NCI-H1105 (cell line): ENCODE measurements at places on chromosomes 1 and 21.

- DNase-seq: no peak
Observed at GRCh38 chr1:167022384-167022783, 33.3 kb downstream of the MAEL start.

DNA sequence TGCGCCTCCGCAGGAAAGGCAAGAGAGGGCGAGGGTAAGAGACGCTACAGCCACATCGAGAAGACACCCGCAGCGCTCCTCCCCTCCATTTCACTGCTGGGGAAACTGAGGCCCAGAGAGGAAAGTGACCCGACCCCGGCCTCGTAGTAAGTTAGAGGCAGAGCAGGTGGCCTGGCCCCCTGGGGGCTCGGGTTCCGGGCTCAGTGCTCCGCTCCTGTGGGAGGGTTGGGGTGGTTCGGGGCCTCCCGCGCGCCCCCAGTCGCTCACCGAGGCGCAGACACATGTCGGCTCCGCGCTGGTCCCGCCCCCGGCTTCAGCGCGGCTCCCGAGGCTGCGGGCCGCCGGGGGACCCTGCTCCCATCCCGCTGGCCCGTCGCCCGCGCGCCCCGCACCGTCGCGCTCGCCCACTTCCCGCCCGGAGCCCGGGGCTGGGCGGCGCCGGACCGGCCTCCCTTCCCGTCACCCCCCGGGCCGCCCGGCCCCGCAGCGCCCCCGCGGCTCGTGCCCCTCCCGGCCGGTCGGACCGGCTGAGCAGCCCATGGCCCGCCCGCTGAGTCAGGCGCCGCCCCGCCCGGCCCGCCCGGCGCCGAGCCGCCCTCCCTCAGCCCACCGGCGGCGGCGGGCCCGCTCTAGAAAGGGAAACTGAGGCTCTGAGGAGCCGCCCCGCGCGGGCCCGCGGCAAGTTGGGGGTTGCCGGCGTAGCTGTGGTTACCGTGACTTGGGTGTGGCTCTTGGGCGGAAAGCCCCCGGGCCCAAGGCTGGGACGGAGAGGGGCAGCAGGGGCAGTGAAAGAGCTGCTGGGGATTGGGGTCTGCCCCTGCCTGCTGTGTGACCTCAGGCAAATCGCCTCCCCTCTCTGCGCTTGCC is at the start of gene TMEM54:
Gene TMEM54 (minus strand): TSS at position 434 of the 867 bp plus-strand sequence. CDS start 151 bp downstream, at position 283.
- DNase-seq: no peak

- DNase-seq: no peak
Observed at GRCh38 chr1:230818367-230818766, 50.0 kb downstream of the C1orf198 start.

GRCh38 chr1:52709016-52709415 is 10.9 kb upstream of the COA7 start:
- DNase-seq: no peak

DNA sequence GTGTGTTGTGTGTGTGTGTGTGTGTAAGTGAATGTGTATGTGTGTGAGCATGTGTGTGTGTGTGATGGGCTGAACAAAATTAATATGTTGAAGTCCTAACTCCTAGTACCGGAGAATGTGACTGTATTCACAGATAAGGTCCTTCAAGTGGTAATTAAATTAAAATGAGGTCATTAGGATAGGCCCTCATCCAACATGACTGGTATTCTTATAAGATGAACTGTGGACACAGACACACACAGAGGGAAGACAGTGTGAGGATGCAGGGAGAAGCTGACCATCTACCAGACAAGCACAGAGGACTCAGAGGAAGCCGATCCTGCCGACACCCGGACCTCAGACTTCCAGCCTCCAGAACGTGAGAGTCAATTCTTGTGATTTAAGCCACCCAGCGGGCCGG is 91.2 kb upstream of the PGBD5 start:
- no peak for DNase-seq

- DNase-seq: no peak
Observed at GRCh38 chr1:236066054-236066453, 1.2 kb upstream of the NID1 start.

- no peak for DNase-seq
Observed at GRCh38 chr1:200345520-200345919, 64.3 kb downstream of the ZNF281 start.

DNA sequence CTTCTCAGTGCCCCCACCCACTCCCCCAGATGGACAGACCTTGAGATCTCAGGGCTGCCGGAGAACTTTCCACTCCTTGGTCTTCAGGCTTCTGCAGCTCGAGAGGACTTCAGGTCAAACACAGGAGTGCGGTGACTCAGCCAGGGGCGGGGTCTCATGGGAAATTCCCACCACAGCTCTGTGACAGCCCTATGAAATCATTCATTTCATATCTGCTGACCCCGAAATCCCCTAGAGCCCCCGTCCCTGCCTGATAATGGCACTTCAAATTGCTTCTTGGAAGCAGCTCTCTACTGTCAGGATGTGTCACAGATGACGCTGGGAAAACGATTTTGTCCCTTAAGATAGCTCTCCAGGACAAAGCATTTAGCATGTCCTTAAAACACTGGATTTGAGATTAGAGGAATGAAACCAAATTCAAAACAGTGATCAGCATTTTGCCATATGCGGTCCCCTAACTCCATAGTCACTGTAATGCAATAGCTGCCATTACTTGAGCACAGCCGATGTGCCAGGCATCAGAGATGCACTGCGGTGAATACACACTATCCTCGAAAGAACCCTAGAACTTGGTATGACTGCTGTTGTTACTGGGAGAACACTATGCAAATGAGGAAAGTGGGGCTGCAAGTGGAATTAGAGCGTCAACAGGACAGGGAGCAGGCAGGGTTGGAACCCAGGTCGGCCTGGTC is at the start of gene TNFRSF9:
Gene TNFRSF9 (minus strand): TSS at position 95 of the 692 bp plus-strand sequence. CDS start 845 bp downstream, outside the sequence.
- DNase-seq: no peak

GRCh38 chr1:17135530-17135929 is 16.3 kb upstream of the PADI2 start:
- no peak for DNase-seq

GRCh38 chr1:203081465-203082230 is 4.2 kb downstream of the MYOG start:
- no peak for DNase-seq

DNA sequence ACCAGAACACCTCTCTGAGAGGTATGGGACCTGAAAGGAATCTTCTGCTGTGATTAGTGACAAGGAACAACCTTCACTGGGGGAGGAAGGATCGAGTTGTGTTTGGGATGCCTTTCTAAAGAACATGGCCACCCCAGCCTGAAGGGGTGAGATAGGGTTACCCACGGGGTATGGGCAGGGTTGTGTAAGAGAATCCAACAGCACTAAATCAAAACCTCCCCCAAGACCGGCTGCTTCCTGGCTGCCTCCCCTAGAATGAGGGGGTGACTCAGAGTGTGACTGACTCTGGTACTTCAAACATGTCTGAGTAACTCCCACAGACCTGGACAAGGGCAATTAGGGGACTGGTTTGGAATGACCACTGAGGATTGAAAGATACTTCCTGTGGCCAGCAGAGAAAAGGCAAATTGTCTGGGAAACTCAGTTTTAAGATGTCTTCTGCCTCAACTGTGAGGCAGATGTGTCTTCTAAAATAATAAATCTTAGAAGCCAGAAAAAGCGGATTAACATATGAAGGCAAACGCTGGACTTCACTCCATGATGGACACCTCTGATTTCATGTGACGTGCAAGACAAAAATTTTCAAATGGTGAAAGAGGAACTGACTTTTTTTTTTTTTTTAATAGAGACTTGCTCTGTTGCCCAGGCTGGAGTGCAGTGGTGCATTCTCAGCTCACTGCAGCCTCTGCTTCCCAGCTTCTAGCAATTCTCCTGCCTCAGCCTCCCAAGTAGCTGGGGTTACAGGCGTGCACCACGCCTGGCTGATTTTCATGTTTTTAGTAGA is 6.7 kb upstream of the PTPN14 start:
- DNase-seq: no peak

DNA sequence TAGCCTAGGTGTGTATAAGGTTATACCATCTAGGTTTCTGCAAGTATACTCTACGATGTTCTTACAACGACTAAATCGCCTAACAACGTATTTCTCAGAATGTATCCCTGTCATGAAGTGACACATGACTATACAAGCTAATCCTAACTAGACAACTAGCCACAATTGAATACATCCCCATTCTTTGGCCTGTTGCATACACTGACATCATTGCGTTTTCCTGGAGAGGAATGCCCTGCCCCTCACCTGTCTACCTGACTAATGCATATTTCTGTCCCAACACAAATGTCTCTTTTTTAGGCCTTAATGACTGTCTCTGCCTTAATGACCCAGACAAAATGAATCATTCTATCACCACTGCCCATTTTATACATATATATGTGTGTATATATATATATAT is 8.5 kb upstream of the NFIA start:
- DNase-seq: no peak

DNA sequence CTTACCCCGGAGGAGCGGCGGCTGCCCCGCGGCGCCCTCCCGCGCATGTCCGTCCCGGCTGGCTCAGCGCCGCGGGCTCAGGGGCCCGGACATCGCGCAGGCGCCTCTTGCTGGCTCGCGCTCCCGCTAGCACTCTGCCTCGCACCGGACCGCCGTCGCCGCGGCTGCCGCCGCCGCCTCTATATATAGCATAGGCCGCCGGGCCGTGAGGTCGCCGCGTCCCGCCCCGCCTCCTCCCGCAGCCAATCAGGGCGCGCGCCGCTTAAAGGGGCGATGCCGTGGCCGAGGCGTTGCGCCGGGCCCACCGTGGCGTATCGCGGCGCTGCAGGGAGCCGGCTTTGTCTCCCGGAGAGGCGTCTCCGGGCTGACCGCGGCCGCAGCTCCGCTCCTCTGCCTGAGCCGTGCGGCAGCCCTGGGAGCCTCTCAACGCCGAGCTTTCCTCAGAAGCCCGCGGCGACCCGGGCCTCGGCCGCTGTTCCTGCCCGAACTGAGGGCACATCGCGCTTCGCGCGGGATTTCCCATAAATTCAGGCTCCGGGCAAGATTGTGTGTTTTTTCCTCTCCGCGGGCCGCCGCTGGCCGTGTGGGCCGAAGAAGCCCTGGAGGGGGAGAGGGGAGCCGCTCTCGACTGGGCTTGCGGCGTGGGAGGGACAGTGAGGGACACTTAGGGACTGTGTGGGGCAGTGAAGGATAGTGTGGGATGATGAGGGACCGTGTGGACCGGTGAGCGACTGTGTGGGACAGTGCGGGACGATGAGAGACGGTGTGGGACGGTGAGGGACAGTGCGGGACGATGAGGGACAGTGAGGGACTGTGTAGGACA is at the start of gene ERRFI1:
Gene ERRFI1 (minus strand): TSS at position 157 of the 823 bp plus-strand sequence. CDS start 10,690 bp downstream, outside the sequence.
- peak; percentile 94 for DNase-seq

DNA sequence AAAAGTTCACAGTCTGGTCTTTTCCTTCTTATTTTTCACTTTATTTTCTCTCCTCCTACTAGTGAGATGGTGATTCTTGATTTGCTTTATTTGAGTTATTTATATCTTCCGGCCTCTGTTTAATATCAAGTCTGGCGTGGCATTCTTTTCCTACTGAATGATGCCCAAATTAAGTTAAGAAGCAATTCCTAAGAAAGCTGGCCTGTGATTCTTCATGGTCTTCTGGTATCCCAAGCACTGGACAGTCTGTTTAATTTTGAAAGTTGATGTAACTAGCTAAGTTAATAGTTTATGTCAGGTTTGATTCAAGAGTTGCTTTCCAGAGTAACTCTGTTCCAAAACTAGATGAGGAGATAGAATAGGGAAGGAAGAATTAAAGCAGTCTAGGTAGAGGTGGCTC is 9.2 kb upstream of the ENAH start:
- DNase-seq: no peak

DNA sequence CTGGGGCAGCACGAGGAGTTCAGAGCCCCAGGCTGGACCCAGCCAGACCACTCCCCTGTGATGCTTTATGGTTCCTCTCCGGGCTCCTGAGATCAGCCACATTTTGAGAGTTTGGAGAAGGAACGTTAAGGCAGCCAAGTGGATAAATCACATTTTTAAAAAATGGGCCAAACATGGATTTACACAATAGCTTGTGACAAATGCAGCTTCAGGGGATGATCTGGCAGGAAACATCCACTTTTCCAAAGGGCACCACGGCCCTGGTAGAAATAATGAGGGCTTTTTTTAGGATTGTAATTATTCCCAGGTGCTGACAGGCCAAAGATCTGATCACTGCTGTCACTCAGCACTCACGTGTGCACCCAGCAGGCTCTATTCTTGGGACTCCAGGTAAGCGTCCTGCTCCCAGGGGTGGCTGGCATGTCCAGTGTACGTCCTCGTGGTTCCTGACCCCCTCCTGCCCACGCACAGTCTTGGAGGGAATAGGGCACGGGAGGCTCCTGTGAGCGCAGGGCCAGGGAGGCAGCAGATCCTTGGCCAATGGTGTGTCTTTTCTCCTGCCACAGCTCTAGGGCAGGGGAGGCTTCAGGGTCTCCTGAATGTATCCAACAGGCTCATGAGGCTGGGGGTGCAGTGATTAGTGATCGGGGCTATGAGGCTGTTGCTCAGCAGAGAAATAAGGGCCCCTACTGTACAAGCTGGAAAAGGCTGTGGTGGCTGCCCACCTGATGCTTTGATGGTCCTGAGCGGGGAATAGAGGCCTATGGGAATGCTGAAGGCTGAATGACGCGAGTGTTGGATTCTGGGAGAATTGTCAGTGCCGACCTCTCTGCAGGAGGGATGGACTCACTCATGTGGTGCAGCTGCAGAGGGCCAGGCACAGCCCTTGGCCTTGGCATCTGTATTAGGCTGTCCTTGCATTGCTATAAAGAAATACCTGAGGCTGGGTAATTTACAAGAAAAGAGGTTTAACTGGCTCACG is 415.7 kb downstream of the PTPRU start:
- DNase-seq: no peak

DNA sequence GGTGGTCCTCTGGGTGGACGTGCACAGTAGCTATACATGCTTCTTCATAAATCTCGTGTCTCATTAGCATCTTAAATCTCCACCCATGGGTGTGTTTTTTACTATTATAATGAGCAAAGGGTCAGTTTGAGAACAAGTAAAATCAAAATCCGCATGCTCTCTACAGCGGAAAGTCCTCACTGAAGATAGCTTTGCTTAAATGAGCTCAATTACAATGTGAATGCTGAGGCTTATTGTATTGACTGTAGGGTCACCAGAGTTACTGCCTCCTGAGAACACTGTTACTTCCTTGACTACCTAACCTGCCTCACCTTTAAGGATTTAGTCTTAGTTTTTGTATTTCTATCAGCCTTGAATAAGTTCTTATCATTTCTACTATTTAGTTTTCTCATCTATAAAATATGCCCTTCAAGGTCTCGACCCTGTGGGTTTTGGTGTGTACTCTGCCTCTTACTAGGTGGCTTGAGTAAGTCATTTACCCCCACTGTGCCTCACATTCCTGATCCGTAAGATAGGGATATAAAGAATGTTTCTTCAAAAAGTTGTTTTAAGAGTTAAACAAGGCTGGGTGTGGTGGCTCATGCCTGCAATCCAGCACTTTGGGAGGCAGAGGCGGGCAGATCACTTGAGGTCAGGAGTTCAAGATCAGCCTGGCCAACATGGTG is 7.9 kb downstream of the SLAMF7 start:
- DNase-seq: no peak

DNA sequence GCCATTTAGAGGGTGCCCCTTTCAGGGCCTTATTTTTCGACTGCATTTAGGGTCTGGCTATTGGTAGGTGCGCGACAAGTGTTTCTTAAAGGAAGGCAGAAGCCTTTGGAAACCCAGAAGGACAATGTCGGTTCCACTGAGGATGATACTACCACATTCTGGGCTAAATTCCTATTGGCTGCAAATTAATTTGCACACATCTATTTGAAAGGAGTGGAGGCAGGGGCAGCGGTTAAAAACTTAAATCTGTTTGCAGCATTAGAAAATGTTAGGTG is 1.1 kb downstream of the PATJ start:
- DNase-seq: no peak
